ENCODE measurements at places on chromosomes 7 and 10.

DNA sequence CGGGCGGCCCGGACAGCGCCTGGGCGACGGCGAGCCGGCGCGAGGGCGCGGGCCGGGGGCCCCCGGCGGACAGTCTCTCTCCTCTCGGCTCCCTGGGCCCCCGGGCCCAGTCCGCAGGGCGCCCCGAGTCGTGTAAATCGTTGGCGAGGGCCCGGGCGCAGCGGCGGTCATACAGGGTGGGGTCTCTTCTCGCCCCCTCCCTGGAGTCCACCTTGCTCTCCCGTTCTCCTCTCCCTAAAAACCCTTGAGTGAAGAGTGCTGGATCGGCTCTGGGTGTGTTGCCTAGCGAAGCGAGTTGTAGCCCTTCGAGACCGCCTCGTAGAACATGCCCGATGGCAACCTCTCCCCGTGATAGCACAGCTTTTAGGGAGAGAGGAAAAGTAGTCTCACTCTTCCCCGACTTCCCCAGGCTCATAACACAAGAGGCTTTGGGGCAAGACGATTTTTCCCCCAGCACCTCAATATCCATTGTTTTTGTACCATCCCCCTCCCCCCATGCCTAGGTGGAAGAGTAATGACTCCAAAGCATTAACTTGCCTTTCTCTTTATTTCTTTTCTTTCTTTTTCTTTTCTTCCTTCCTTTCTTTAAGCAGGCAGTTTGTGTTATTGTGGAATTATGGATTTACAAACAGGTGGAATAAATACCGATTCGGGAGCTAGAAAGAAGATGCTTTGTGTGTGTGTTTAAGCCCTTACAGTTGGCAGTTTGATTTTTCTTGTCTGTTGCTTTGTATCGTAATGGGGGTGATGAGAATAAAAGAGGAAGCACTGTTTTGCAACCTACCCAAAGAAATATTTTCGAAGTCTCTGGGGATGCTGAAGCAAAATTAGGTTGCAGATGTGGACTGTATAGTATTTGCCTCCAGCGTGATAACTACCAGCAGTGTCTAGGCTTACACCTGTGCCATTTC is 822 bp downstream of the SHOC2 start:
- DNase-seq: peak; percentile 34

- DNase-seq: no peak
Measured at GRCh38 chr10:133251388-133252222, 13.9 kb downstream of the VENTX start.

- peak; percentile 85 for DNase-seq
Measured at GRCh38 chr7:128076796-128077271, 45.6 kb upstream of the LRRC4 start.

DNA sequence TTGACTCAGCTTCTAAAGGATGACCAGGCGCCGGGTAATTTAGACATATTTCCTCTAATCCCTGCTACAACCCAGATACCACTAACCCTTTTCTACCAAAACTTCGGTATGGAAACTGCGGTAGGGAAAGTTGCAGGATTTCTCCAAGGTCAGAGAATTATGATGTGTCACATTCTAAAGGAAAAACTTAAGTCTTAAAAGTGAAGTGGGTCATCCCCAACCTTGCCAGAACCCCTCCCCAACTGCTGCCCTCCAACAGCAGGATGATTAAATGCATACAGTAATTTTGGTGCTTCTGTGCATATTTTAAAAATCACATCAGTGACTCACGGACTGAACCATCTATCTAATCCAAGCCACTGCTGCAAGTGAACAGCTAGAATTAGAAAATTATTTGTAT is 52.7 kb downstream of the GRB10 start:
- no peak for DNase-seq

GRCh38 chr10:125152450-125153368 is 7.7 kb downstream of the CTBP2 start:
- peak; percentile 74 for DNase-seq

- DNase-seq: no peak
Measured at GRCh38 chr10:9297580-9297979, 1243.1 kb downstream of the GATA3 start.

DNA sequence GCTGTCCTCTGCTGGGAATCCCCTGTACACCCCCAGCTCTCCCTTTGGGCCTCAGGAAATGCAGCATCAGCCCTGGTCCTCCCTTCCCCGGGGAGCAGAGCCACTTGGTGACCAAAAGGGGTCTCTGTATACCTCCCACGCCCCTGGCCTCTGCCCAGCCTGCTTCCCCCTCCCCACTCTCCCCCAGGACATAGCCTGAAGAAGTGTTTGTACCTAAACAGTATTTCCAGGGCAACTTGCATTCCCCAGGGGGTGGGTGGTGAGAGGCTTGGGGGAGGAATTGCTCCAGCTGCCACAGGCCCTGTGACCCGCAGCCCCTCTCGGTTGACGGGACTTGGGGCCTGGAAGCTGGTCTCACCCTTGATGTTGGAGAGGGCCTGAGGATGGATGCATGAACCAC is 39.3 kb downstream of the TMEM270 start:
- no peak for DNase-seq

GRCh38 chr10:5811387-5811821 is 1.8 kb downstream of the GDI2 start:
- no peak for DNase-seq

GRCh38 chr7:22566176-22566575 is 66.2 kb upstream of the STEAP1B start:
- DNase-seq: no peak

DNA sequence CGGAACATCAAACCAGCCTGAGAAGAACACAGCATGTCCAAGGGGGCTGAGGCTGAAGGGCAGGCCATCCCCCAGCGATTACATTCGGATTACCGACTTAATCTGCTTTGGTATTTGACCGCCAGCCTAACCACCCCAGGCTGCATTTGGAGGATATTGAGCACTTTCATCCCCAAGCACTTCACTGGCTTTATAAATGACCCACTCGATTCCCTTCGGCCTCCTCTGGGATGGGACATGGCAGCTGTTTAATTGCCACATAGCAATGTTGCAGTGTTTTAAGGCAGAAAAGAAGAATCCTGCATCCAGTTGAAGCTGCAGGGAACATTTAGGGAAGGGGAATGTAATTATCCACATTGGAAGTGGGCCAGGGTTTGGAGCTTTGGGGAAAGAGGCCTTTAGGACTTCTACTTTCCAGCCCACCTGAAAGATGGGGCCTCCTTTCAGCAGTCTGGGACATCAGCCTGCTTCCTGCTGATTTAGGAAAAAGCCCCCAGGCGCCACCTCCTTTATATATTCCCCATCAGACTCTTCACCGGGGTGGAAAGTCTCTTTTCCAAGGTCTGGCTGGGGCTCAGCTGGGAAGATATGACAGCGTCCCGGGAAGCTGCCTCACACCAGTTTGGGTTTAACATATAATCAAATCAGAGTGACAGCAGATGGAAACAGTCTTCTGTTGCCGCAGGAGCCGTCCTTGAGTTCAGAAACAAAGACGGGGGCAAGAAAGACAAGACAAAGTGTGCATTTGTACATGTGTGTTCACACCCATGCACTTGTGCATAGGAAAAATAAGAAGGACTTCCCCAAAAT is 9.2 kb downstream of the DPCD start:
- no peak for DNase-seq

- DNase-seq: no peak
Measured at GRCh38 chr7:65390588-65390987, 16.9 kb downstream of the ZNF92 start.

Data from transverse colon (tissue), 4 donors.